ENCODE measurements at places on chromosomes 5 and 9.
A peak's percentile ranks its signal among the peaks of the same experiment; 100 is the strongest.

DNA sequence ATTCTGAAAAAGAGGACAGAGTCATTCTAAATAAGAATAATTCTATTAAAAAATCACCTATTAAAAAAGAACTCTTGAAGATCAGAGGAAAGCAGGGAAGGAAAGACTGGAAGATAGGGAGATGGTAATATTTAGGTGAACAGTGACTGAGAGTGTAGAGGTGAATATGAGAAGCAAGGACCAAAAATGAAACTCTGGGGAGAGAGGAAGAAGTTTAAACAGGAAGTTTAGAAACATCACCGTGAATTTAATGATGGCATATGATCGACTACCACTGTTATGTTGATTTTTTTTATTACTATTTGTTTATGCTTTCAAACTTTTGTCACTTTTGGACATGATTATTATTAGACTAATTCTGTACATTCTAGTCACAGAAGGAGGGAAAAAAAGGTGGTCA is 1.7 kb upstream of the SPINK6 start:
- peak; percentile 23 for DNase-seq

- no peak for DNase-seq
These were observed 52.9 kb downstream of the CETN3 start for GRCh38 chr5:90356622-90357021.

DNA sequence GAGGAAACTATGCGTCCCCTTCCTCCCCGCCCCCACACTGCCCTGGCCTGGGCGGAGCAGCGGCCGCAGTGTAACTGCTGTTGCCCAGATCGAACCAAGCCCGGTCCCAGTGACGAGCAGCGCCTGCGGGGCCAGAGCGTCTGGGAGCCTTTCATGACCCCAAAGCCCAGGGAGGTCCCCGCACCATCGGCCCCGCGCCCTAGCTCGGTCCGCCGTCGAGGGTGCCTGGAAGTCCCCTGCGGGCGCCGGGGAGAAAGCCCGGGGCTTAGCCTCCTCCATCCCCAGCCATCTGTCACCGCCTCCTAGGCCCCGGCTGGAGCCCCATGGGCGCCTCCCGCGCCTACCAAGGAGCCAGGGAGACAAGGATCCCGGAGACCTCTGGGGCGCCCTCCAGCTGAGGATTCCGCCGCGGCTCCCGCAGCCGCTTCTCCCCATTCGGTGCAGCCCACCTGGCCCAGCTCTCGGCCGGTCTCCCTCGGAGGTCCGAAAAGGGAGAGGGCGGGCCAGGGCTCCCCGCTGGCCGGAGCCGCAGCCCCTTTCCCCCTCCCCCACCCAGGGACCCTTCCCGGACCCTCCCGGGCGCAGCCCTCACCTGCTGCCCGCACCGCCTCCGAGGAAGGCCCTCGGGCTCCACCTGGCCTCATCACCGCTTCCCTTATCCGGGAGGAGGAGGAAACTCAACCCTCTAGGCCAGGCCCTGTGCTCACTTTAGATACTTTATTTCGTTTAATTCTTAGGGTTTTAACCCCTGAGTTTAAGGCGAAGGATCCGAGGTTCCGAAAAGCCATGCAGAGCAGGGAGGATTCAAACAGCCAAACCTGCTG is 45.6 kb downstream of the APTX start:
- DNase-seq: no peak

DNA sequence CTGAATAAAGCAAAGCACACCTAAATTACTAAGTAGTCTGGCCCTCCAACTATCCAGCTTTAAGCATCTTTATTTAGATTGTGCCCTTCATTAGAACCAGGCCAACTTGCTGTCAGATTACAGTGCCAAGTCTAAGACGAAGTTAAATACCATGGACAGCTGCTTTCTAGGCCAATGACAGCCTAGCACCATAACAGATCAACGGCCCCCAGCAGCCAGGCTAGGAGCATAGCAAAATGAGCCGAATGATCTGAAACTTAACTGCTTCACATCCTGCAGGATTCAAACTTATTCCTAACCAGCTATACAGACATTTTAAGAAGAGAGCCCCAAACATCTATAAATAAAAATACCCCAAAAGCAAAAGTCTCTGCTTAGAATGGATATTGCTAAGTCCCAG is 6.8 kb downstream of the SLC24A2 start:
- DNase-seq: no peak

GRCh38 chr5:98651715-98652114 is 121.7 kb upstream of the RGMB start:
- DNase-seq: no peak

DNA sequence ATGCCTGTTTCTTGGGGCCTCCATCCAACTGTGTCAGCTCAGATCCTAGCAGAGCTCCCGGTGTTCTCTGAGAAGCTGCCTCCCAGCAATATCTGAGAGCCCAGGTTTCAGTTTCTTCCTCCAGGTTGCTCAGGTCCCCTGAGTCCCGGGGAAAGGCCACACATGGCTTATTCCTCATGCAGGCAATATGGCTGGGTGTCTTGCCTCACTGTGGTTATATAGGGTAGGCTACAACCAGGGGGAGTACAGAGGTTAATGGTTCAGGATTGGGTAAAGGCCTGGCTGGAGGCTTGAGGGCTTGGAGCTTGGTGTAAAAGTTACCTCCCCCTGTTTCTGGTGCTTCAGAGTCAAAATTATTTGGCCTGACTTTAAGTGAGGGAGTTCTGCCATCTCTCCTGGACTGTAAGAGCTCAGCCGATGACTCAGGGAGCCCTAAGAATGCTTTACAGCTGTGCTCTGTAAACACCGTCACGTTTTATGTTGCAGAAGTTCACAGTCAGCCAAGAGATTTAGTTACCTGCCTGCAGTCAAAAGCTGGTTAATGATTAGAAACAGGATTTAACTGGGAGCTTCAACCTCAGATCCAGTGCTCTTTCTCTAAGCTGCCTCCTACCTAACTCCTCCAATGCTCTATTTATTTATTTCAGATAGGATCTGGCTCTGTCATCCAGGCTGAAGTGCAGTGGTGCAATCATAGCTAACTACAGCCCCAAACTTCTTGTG is 24.3 kb upstream of the UBAP2 start:
- no peak for DNase-seq

GRCh38 chr5:173923218-173924095 is 35.3 kb downstream of the CPEB4 start:
- no peak for DNase-seq

DNA sequence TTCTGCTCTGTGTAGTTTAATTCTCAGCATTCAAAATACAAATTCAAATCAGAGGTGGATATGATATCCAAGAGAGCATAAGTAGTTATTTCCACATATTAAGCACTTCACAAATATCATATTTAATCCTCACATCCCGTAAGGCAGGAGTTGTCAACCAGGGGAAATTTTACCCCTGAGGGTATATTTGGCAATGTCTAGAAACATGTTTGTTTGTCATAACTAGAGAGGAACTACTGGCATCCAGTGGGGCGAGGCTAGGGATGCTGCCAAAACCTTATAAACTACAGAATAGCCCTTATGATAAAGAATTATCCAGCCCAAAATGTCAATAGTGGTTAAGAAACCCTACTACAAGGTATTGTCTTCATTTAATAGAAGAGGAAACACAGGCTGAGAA is 619.4 kb downstream of the SLCO4C1 start:
- no peak for DNase-seq

DNA sequence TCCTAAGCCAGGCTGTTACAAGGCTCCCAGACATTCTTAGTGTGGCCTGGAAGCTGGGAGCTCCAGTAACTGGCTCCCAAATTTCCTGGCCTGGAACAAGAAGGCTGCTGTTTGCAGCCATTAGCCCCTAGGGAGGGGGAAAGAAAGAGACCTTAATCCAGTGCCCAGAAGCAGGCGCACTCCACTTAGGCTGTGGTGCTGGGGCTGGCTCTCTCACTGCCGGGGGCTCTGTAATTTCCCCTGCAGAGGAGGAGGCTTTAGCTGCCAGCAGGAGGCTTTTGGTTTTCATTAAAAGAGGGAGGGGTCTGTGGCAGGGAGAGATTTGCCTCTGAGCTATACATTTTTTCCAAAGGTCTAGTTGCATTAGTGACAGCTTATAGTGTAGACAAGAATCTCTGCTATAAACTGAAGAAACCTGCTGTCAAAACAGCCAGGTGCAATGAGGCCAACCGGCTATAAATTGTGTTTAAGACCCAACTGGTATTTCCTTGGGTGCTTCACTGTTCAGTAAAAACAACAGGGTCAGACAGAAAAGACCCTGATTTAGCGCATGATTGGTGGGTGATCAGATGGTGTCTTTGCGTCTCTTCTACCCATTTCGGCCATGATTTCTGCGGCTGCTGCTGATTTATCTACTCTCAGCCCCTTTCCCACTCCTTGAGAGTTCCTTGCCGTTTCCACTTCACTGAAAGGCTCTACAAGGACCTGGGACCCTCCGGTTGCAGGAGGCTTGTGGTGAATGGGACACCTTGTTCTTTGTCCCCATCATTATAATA is 254.6 kb downstream of the AOPEP start:
- no peak for DNase-seq

DNA sequence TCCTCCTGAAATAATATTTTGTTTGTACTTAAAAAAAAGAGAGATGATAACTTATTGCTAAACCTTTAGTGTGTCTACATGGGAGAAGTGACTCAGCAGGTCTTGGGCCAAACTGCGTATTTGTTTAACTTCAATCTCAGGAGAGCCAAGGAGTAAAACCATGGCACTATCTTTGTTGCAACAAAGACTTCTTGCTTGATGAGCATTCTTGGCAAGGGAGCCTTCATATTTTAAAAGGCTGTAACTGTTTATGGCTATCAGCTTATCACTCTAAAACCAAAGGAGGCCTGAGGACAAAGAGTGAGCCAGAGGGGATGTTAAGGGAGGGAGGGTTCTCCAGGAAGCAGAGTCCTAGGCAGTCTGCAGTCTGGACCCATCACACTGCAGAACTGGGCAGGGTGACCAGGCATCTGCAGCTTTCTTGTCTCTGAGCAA is 216.2 kb upstream of the S1PR3 start:
- no peak for DNase-seq

- DNase-seq: no peak
These were observed 291.2 kb downstream of the CWC27 start for GRCh38 chr5:65059681-65060598.

DNA sequence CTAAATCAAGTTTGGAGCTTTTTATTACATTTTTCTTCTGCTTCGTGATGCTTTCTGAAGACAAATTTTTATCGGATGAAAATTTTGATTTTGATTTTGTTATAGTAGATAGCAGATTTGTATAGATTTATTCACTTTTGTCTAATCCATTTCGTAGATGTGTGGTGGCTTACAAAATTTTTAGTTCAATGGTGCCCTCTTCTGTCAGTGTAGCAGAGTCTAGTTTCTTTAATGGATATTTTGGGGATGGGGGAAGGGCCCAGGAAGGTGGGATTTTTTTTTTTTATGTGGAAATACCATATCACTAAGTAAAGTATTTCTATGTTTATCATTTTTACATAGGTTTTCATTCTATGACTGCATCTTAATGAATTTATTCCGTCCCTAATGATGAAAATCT is 259.9 kb upstream of the TARS1 start:
- DNase-seq: no peak

All from suppressor macrophage treated with lipopolysaccharide for 4 hours (primary cell).